ENCODE measurements at places on chromosomes 13 and 19.

- no peak for DNase-seq
Observed at GRCh38 chr19:5131031-5131505, 162.2 kb downstream of the KDM4B start.

GRCh38 chr13:47796816-47797215, 204.3 kb downstream of the SUCLA2 start:
- DNase-seq = no peak

GRCh38 chr13:112053167-112053743, 13.7 kb upstream of the SOX1 start:
- no peak for DNase-seq

GRCh38 chr13:104086759-104087158, 1020.5 kb upstream of the SLC10A2 start:
- DNase-seq = no peak

GRCh38 chr13:35723821-35724220, 247.3 kb upstream of the MAB21L1 start:
- DNase-seq = no peak

DNA sequence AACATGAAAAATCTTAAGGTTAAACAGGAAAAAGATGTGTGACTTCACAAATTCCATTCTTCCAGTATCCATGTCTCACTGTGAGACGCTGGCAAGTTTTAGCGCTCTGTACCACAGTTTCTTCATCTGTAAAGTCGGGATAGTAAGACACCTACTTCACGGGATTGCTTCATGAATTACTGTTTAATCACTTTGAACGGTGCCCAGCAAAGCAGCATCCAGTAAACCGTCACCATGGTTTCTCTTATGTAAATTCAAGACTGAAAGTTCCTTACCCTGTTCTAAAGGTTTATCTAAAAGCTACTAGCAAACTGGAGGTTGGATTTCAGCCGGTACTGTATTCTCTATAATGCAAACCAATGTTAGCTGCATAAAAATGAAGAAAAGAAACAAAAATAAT, 53.5 kb downstream of the KATNAL1 start:
- no peak for DNase-seq

GRCh38 chr13:102726430-102726829, 31.6 kb upstream of the METTL21C start:
- DNase-seq = no peak
